NCI-H2107 (cell line): ENCODE measurements at places on chromosomes 12 and 14.
A peak's percentile ranks its signal among the peaks of the same experiment; 100 is the strongest.

GRCh38 chr12:110790301-110790700 lies 47.6 kb upstream of the PPP1CC start:
- DNase-seq = no peak

GRCh38 chr12:64383675-64384074 lies 6.9 kb downstream of the C12orf56 start:
- no peak for DNase-seq

- DNase-seq = no peak
Measured at GRCh38 chr14:50335989-50336824, 24.1 kb downstream of the DMAC2L start.

GRCh38 chr12:56684745-56685359 lies 3.2 kb downstream of the PTGES3 start:
- no peak for DNase-seq

- DNase-seq = no peak
Measured at GRCh38 chr14:105476831-105477659, 2.4 kb downstream of the CRIP2 start.

- no peak for DNase-seq
Measured at GRCh38 chr14:39033371-39033770, 69.7 kb downstream of the SEC23A start.

GRCh38 chr12:71636704-71637115 lies 26.9 kb downstream of the ZFC3H1 start:
- peak; percentile 36 for DNase-seq

DNA sequence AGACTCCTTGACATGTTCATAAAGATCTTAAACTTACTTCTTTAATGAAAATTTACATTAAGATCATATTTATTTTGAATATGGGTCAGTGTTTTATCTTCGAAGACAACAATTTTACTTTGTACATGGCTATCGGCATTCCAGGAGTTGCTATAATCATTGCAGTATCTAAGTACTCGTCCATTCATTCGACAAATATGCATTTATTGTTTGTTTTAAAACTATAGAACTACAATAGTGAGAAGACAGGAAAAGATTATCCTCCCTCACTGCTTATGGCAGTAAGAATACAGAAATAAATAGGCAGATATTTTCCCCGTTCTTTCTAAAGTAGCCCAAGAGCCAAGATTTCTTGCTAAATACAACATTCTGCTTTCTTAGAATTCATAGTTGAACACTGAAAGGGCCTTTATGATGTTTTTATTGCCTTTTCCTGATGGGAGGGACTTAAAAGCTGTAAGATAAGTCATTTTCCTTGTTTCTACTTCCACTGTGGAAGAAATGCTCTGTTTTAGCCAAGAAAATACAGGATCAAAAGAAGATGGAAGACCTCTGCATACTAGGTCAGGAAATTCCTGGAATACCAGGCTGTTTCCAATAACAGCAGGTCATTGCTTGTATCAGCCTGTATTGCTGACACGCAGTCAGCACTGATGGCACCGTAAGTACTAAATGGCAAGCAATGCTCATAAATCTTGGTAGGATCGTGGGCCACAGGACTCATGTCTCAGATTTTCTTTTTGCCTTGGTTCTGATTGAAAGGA lies 521.0 kb upstream of the ATP2B1 start:
- DNase-seq = no peak

DNA sequence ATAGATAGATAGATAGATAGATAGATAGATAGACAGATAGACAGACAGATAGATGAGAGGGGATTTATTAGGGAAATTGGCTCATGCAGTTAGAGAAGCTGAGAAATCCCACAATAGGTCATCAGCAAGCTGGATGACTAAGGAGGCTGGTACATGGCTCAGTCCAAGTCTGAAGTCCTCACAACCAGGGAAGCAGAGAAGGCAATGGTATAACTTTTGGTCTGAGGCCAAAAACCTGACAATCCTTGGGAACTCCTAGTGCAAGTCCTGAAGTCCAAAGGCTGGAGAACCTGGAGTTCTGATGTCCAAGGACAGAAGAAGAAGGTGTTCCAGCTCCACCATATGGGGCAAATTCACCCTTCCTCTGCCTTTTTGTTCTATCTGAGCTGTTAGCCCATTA lies 517.6 kb upstream of the ATP2B1 start:
- DNase-seq = no peak

- DNase-seq = no peak
Measured at GRCh38 chr12:53267306-53267998, 647 bp upstream of the ESPL1 start.

GRCh38 chr14:56687123-56687522 lies 107.5 kb downstream of the TMEM260 start:
- peak; percentile 19 for DNase-seq

GRCh38 chr12:108335349-108336119 lies 3.6 kb downstream of the CMKLR1 start:
- DNase-seq = no peak

DNA sequence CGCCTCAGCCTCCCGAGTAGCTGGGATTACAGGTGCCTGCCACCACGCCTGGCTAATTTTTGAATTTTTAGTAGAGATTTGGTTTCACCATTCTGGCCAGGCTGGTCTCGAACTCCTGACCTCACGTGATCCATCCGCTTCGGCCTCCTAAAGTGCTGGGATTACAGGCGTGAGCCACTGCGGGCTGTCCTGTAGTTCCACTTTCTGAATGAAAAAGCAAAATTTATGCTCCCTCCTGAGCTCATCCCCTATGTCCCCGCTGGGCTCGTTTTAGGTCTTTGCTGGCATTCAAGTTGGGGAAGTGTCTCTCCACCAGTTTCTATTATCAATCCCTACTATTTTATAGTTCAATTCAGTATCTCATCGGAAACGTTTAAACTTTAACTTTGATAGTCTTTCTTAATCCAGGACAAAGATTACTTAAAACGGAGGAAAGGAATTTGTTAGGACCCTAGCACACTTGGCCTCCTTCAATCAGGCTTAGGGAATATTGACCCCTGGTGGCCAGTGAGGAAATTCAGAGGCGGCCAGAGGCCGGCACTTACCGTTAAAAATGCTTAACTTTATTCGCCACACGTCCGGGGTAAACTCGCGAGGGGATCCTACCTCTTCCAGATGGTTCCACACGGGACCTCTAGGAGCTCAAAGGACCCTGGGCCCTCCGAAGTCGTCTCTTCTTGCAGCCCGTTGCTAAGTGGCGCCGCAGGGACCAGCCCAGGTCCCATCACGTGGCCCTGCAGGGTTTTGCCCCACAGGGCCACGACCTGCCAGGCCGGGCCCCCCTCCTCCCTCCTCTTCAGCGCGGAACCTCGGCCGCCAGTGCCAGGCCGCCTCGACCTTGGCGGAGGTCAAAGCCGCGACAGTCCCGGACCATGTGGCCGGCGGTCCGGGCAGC lies 11.4 kb upstream of the DNAL1 start:
- DNase-seq = peak; percentile 8

GRCh38 chr14:74514471-74514941 lies 20.9 kb downstream of the ISCA2 start:
- DNase-seq = no peak

DNA sequence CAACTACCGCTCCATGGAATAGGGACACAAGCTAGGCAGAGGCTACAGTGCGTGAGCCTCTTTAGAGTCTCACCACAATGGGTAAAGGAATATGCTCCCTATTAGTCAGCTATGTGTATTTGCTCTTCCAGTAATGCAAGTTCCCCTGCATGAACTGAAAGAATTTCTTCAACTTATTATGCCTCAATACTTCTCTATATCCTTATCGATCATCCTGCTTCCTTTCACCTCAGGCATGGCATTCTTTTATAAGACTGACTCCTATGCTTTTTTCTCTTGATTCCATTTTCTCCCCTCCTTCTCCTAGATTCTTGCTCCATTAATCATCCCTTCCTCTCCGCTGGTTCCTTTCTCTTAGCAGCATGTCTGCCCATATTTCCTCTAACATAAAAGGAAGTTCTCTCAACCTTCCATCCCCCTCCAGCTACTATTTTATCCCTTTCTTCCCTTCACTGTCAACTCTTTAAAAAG lies 94.5 kb upstream of the CPM start:
- no peak for DNase-seq

DNA sequence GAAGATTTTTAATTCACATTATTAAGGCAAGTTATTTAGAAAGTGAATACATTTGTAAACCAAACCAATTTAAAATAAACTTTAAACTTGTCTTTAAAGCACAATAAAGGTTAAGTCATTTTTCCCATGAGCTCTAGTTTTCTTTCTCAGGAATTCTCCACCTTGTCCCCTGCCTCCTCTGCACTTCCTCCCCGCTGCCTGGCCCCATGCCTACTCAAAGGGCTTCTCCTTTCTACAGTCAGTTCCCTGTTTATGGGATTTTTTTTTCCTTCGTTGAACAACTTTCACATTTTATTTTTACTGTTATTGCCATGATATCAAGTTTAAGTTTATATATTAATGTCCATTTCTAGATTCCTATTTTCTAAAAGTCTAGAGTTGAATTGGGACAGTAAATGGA lies 223.0 kb downstream of the SLC25A21 start:
- no peak for DNase-seq

- DNase-seq = no peak
Measured at GRCh38 chr12:40216516-40217288, 8.1 kb upstream of the LRRK2 start.

- DNase-seq = no peak
Measured at GRCh38 chr14:74085047-74085637, 386 bp downstream of the LIN52 start.

DNA sequence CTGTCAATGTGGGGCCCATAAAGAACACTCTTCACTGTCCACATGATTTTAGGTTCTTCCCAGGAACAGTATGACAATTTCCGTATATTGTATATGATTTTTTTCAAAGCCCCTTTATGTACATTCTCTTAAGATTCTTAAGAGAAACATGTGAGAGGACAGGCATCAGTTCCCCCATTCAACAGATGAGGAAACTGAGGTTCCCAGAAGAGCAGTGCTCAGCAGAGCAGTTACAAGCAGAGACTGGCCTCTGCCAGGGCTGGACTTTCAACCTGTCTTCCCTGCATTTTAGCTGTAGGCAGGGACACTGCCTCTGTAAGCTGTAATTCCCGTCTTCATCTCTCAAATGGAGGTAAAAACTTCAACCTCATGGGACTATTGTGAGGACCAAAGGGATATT lies 77.7 kb downstream of the RBM19 start:
- DNase-seq = no peak

- DNase-seq = no peak
Measured at GRCh38 chr14:54593860-54594259, 26.9 kb downstream of the SAMD4A start.

DNA sequence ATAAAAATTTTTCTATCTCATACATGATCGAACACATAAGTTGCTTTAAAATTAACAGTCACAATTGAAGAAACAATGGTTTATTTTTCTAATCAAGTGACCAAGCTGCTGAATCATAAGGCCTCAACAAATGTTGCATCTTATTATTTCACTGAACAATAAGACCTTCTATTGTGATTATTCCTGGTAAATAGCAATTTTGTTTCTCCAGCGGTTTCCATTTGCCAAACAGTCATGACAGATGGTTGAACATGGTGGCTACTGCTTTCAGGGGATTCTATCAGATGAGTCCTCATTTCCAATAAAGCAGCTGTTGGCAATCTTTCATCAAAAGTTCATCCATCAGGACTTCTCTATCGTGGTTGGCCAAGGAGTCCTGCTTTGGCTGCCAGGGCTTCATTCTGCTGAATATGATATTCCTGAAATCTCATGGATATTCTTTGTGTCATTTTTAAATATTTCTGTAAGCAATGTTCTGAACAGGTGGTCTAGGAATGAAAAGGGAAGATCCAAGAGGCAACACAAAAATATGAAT lies 13.0 kb downstream of the TOMM20L start:
- no peak for DNase-seq

GRCh38 chr14:100129161-100129589 lies 30.3 kb downstream of the DEGS2 start:
- no peak for DNase-seq

DNA sequence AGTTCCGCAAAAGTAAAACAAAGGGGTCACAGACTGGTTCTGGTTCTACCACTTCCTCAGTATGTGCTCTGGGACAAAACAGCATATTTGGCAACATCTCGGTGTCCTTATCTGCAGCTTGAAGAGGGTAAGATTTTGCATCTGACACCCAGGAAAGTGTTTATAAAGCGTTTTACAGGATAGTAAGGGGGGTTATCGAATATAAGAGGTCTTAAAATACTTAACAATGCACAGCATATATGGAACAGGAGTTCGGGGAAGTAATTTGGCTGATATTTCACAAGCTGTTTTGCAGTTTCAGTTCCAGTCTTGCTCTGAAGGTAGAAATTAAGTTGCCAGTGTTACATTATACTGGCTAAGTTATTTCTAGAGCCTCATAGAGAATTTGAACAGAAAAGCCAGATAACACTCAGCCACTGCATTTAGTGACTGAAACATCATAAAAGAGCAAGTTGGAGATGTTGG lies 904 bp upstream of the MAP4K5 start:
- no peak for DNase-seq

DNA sequence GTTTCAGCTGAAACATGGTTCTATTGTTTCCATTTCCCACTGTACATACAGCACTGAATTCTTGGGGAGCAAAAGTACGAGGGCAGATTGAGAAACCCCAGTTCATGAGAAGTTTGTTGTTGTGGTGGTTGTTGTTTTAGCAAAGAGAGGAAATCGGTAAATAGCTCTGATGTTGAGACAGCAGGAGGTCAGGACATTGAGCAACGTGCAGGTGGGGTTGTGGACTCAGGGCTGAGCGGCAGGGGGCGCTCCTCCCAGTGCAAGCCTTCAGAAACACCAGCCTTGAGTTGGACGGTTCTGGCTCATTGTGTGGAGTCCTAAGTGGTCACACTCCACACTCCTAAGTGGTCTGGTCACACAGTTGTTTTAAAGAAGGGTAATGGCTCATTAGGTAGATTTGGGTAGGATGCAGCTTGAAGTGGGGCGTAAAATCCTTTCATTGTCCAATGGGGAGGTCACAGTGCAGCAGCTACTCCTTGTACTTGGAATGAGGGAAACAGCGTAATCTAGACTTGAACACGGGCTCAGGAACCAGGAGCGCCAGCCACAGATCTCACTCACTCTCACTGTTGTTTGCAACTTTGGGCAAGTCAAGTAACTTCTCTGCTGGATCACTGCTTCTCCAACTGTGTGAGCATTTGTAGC lies 14.5 kb upstream of the PWP1 start:
- DNase-seq = no peak

- DNase-seq = no peak
Measured at GRCh38 chr14:59325906-59326305, 137.4 kb downstream of the DAAM1 start.

- peak; percentile 71 for DNase-seq
Measured at GRCh38 chr12:5428332-5429221, 3.3 kb upstream of the NTF3 start.

- DNase-seq = no peak
Measured at GRCh38 chr12:14578646-14579045, 11.0 kb upstream of the PLBD1 start.
